GM04504 (cell line): ENCODE measurements at places on chromosomes 7 and 10.
A peak's percentile ranks its signal among the peaks of the same experiment; 100 is the strongest.

GRCh38 chr10:59991661-59992060 lies 85.3 kb upstream of the CCDC6 start:
- peak; percentile 1 for DNase-seq

- DNase-seq = no peak
Observed at GRCh38 chr7:84196084-84196503, 1.5 kb upstream of the SEMA3A start.

GRCh38 chr10:102834143-102834542 lies 3.1 kb downstream of the CYP17A1 start:
- DNase-seq = no peak

DNA sequence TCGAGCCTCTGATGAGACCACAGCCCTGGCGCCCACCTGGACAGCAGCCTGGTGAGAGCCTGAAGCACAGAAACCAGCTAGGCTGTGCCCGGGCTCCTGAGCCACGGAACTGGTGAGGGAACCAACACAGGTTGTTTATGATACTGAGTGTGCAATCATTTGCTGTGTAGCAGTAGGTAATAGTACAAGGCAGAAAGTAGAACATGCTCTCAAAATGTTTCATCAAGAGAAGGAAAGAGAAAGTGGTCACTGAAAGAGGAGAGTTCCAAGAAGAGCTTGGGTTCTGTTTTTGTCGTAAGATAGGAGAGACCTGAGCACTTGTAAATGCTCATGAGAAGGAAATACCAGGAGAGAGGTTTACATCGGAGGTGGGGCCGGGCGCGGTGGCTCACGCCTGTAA lies 208.2 kb downstream of the FAM107B start:
- DNase-seq = no peak

DNA sequence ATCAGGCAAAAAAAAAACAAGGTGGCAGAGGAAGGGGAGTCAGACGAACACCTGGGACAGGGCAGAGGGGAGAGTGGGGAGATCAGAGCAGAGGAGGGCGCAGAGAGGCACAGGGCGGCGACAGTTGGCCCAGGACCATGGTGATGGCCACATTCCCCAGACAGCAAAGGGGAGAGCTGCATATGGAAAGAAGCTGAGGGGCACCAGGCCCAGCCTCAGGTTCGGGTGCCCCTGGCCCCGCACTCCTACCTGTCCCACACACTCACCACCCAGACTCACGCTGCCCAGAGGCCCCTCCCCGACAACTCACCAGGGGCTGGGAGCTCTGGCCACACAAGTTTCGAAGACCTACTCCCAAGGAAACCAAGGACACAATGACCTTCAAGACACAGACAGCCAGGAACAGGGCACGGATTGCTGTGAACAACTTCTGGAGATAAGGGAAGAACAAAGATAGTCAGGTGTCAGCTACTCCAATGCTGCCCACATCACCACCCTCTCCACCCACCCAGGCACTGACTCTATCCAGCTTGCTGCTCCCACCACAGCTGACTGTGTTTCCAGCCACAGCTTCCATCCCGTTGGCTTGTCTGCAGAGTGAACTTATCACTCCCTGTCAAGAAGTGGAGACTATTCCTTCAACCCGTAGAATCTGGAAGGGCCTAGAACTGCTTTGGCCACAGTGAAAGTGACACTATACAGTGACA lies 8.3 kb downstream of the TMEM176B start:
- DNase-seq = no peak

GRCh38 chr10:16518822-16519221 lies 2.9 kb downstream of the C1QL3 start:
- no peak for DNase-seq

- no peak for DNase-seq
Observed at GRCh38 chr10:104318810-104319741, 19.2 kb downstream of the ITPRIP start.

- DNase-seq = no peak
Observed at GRCh38 chr10:132179551-132180392, 7.0 kb upstream of the DPYSL4 start.

DNA sequence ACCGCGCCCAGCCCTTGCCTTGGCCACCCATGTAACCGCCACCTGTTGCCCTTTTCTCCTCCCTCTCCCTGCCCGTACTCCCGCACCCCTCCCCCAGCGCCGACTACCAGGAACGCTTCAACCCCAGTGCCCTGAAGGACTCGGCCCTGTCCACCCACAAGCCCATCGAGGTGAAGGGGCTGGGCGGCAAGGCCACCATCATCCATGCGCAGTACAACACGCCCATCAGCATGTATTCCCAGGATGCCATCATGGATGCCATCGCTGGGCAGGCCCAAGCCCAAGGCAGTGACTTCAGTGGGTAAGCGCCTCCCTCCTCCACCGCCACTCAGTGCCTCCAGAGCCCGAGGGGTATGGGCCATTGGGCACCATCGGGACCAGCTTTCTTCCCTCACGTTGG lies 18.7 kb downstream of the LDB3 start:
- DNase-seq = no peak

DNA sequence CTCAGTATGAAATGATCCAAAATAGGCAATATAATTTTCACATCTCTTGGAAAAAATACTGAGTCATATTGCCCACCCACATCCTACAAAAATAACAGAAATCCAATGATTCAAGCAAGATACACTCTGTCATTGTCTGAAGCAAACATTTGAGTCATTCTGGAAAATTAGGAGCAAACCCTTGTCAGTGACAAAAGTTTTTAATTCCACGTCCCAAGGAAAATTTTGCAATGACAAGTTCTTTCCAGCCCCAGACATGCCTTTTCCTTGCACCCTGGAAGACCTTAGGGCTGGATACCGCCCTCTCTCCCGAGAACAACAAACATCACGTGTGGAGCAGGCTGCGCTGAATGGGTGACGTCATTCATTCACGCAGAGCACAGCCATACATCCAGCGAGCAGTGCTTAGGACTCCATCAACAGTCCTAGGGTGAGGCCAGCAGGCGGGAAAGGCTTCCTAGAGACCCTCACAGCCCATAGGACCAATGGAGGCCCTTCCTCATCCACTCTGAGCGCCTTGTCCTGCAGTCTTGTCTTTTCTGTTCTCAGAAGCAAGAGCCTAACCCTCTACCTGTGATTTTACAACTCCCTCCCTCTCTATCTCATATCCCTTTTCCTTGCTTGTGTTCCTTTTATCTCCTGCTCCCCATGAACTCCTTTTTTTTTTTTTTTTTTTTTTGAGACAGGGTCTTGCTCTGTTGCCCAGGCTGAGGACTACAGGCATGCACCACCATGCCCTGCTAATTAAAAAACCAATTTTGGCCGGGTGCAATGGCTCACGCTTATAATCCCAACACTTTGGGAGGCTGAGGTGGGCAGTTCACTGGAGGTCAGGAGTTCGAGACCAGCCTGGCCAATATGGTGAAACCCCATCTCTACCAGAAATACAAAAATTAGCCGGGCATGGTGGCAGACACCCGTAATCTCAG lies 23.5 kb upstream of the KDM7A start:
- no peak for DNase-seq

DNA sequence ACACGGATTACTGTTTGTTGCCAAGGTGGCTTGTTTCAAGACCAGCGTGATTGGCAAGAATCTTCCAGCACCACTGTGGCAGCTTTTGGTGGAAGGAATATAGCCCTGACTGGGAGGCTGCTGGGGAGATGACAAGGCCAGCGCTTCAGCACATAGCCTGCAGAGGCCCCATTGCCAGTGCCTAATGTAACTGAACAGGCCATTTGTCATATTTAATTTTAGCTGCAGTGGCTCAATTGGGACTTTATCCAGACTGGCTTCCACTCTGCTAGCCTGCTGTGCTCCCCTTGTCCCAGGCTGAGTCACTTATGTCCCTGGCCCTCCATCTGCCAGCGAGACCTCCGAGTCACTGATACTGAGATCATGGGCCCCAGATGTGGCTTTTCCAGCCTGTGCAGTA lies 483.1 kb downstream of the GALNT17 start:
- DNase-seq = no peak

DNA sequence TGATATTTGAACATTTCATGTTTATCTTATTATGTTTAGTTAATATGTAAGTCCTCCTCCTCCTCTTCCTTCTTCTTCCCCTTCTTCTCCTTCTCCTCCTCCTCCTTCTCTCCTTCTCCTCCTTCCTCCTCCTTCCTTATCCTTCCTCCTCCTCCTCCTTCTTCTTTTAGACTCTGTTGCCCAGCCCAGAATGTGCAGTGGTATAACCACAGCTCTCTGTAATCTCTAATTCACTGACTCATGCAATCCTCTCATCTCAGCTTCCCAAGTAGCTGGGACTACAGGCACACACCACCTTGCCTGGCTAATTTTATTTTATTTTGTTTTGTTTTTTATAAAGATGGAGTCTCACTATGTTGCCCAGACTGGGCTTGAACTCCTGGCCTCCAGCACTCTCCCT lies 83.4 kb upstream of the ODAD2 start:
- DNase-seq = no peak

- DNase-seq = no peak
Observed at GRCh38 chr10:3412071-3412582, 239.5 kb upstream of the PITRM1 start.

- no peak for DNase-seq
Observed at GRCh38 chr7:92749327-92749755, 87.0 kb downstream of the CDK6 start.

GRCh38 chr7:143259765-143260164 lies 3.5 kb upstream of the GSTK1 start:
- DNase-seq = no peak
